ENCODE measurements at places on chromosomes 12 and 14. TPM values are rescaled to one million over a fixed set of nuclear protein-coding genes. Genes with fewer than 3 reads are reported as not detected.
A peak's percentile ranks its signal among the peaks of the same experiment; 100 is the strongest.

The TIMM9 gene
- 58.2 TPM for total RNA-seq

GRCh38 chr12:14258575-14258940 lies 106.9 kb upstream of the ATF7IP start:
- no peak for DNase-seq
- H3K27me3 ChIP-seq: no peaks in the 10 kb centered on the region
- H3K4me1 ChIP-seq: peaks cover 31% of the 10 kb centered on the region
- peak overlapping the region; percentile 9 for H3K4me3 ChIP-seq
- no peaks in the 10 kb centered on the region for H3K36me3 ChIP-seq

DNA sequence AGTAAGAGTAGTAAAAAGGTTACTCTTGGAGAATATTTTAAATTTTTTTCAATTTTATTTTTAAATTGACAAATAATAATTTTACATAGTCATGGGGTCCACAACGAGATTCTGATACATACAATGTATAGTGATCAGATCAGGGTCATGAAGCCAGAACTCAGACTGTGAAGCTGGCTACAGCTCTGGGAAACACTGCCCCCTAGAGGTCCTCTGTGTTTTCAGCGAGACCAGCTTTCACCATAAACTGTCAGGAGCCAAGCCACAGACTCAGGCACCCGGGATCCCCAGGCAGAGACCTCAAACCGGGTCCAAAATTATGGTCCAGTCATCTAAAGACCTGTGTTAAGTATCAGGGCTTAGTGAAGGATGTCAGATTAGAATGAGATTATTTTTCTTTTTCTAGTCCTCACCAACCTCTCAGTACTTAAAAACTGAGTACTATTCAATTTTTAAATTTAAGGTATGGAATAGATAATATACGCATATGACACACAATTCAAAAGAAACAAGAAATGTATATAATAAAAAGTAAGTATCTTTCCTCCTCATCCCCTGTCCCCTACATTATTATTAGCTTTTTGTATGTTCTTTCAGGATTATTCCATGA lies 397.1 kb downstream of the MDGA2 start:
- peak; percentile 82 for DNase-seq
- no peaks in the 10 kb centered on the region for H3K36me3 ChIP-seq
- H3K27ac ChIP-seq: no peak overlapping the region
- no peak overlapping the region for H3K4me3 ChIP-seq

The SLC6A13 gene
- not detected for total RNA-seq

The SRRM4 gene
- 1.1 TPM for total RNA-seq

The KRT82 gene
- not detected for total RNA-seq

The ENDOU gene
- not detected for total RNA-seq

GRCh38 chr12:113201187-113202177 lies 16.0 kb downstream of the RITA1 start:
- no peaks in the 10 kb centered on the region for H3K4me1 ChIP-seq
- no peaks in the 10 kb centered on the region for H3K36me3 ChIP-seq
- no peak overlapping the region for H3K4me3 ChIP-seq
- H3K27me3 ChIP-seq: no peaks in the 10 kb centered on the region

- no peak overlapping the region for H3K27ac ChIP-seq
- H3K4me1 ChIP-seq: no peaks in the 10 kb centered on the region
- H3K36me3 ChIP-seq: no peaks in the 10 kb centered on the region
- no peak overlapping the region for H3K4me3 ChIP-seq
Measured at GRCh38 chr12:25767606-25768005, 190.9 kb upstream of the RASSF8 start.

The EFS gene
- 27.8 TPM for total RNA-seq

The SLC6A12 gene
- 1.1 TPM for total RNA-seq

The FAM90A1 gene
- total RNA-seq: not detected

The PRKD1 gene
- total RNA-seq: 6.8 TPM

The ERBB3 gene
- total RNA-seq: 52.4 TPM

DNA sequence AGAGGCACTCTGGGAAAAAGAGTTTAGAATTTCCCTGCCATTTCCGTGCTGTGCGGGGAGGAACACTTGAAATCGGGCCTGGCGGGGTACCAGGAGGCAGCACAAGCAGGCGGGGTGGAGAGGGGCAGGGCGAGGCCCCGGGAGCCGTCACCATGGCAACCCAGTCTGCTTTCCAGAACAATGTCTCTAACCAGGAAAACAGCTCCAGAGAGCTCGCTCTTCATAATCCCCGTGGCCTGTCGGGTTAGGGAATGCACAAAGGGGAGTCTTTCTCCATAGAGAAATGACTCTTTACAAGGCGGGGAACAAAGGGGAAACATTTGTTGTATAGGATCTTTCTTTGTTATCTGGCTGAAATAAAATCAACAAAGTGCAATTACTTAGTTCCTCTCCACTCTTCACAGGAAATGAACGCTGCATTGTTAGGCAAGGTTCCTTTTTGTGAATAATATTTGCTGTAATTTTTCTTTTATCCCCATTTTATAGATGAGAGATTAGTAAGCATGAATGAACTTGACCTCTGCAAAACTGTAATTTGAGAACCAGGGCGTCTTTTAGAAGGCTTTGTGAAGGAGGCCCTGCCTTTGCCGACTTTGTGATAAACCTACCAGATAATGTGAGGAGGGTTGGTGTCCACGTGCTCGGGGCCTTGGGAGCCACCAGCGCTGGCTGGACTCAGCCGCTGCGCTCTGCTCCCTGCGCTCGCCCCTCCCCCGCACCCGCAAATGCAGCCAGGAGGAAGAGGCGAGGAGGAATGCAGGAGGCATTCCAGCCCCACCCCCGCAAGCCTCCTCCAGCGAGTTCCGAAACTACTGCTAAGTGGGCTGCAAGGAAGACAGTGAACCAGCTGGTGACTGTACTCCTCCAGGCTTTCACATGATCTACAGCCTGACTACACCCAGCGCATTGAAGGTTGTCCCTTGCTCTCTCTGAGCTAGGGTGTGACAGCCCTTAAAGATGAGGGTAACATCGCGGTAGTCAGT lies 105.2 kb upstream of the ATF7IP start:
- peak overlapping the region; percentile 97 for H3K27ac ChIP-seq
- H3K27me3 ChIP-seq: no peaks in the 10 kb centered on the region
- peak overlapping the region; percentile 48 for H3K4me3 ChIP-seq
- H3K36me3 ChIP-seq: peaks cover 3% of the 10 kb centered on the region
- H3K4me1 ChIP-seq: peaks cover 19% of the 10 kb centered on the region

Data from H1 (cell line).